ENCODE measurements at places on chromosomes 2 and 18.

- DNase-seq, result no peak
Observed at GRCh38 chr18:61957801-61958516, 65.2 kb upstream of the RNF152 start.

DNA sequence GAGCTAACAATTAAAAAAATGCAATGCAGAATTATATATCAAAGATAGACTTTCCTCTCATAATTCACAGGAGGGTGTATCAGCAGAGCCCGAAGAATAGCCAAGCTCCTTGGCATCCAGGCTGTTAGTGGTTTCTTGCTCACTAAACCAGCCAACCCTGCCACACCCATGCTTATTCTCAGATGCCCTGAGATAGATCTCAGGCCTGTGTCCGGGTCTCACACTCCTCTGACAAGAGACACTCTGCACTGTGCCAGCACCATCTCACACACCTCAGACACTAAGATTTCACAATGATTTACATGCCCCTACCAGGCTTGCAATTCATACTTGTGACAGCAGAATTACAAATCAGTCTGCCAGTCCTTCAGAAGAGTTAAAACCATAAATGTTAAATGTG lies 64.5 kb downstream of the OSBPL1A start:
- DNase-seq, result no peak

DNA sequence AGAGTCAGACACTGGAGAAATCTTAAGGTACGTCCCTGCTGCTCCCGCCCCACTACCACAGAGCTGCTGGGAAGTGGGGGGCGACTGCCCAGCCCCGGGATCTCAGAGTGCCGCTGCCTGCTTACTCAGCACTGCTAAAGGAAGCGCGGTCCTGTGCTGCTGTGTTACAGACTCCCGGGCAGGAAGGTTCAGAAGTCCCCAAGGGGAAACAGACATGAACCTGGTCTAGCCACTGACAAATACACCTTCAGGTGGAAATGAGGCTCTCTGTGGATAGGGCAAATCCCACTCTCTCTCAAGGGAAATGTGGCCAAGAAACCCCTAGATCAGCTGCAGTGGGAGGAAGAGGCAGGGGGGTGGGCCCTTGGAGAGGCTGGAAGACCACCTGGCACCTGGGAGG lies 13.7 kb downstream of the MTERF4 start:
- no peak for DNase-seq

DNA sequence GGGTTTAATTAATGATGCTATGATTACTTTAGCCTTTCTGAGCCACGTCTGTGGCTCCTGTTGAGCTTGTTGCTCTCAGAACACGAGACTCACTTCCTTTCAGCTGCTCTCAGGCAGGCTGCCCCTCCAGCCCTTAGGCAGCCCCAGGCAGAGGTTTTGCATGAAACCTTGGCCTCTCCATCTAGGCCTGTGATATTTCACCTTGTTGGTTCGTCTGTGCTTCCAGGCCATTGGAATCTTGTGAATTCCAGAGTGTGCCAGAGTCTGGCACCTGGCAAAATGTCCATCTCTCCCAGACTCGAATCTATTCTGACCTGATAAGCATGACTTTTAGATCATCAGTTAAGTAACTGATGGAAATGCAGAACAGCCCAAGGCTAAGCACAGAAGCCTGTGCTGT lies 254.1 kb downstream of the LOXHD1 start:
- DNase-seq, result no peak

All from substantia nigra (tissue), 51 donors.